ENCODE measurements at places on chromosomes 13 and 19. TPM values are rescaled to one million over a fixed set of nuclear protein-coding genes. Genes with fewer than 3 reads are reported as not detected.

Gene MYH14
- total RNA-seq, result not detected

Gene DPP9
- 54.5 TPM for total RNA-seq

Gene EGLN2
- 70.1 TPM for total RNA-seq

Gene FPR2
- total RNA-seq, result 0.09 TPM

Gene KDELR1
- 228 TPM for total RNA-seq

Gene DAND5
- not detected for total RNA-seq

Gene ZNF728
- not detected for total RNA-seq

Gene CCNA1
- 0.12 TPM for total RNA-seq

Gene LHB
- not detected for total RNA-seq

Gene ZNF442
- 0.70 TPM for total RNA-seq

Gene PRR22
- 0.60 TPM for total RNA-seq

Gene ZNF132
- total RNA-seq, result 3.8 TPM

Gene FXYD7
- not detected for total RNA-seq

Gene PSG6
- not detected for total RNA-seq

Gene SMIM24
- total RNA-seq, result not detected

Gene CD177
- total RNA-seq, result not detected

Gene ZNF208
- total RNA-seq, result 0.70 TPM

Gene MBD3L3
- not detected for total RNA-seq

Gene FREM2
- not detected for total RNA-seq

Gene ZNF101
- 2.0 TPM for total RNA-seq

Gene PSG1
- not detected for total RNA-seq

Gene TBXA2R
- 1.4 TPM for total RNA-seq

Gene MIER2
- total RNA-seq, result 8.0 TPM
